Amygdala (tissue), 56 donors: ENCODE measurements at places on chromosomes 4 and X.

DNA sequence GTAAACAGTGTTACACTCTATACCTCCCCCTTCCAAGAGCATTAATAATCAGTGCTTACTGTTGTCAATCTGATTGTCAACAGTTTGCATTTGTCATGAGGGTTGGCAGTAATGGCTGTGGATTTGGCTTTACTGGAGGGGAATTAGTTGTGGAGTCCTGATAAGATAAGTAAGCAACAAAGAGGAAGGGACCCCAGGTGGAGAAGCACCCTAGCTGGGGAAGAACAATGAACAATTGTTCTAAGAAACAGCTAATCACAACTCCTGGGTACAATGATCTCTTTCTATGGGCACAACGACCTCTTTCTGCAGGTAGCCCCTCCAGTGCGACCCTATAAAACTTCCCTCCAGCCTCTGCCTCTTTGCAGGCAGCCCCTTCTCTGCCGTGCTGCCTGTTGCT lies 53.2 kb upstream of the CDKN2AIP start:
- DNase-seq, result no peak

DNA sequence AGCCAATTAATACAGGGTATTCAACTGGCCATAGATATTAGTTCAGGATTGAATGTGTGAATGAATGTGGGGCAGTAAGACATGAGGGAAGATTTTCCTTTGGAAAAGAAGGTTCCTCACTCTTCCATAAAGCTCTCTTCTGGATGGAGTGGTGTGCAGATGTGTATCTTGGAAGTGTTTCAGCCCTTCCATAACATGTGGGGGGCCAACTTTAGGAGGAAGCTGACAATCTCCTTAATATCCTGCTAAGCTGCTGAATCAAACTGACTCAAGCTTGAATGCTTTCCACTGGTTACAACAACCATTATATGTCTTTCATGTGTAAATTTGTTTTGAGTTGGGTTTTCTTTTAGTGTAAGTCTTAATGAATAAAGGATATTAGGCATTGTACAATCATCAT lies 40.3 kb downstream of the FANCB start:
- no peak for DNase-seq

- DNase-seq, result no peak
These were observed 52.7 kb downstream of the TMEM131L start for GRCh38 chr4:153518637-153519389.

GRCh38 chr4:10456260-10456594 lies 999 bp downstream of the ZNF518B start:
- no peak for DNase-seq

GRCh38 chrX:21738210-21738949 lies 19.5 kb downstream of the SMPX start:
- DNase-seq, result no peak

DNA sequence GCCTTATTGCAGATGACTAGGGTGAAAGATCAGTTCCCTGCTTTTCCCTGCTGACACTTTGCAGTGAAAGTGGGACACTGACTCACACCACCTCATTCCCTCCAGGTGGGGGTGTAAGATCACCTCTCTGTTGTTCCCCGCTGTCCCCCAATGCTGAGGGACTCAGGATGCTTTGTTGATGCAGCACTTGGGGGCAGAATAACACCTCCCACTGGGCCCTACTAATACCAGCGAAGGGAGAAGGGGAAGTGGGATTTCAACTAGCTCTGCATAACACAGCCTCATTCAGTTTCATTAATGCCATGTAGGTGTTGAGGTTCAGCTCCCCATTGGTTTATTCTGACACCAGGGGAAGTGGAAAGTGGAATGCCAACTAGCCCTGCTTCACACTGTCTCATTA lies 43.6 kb upstream of the IL1RAPL2 start:
- no peak for DNase-seq

GRCh38 chrX:18828832-18829404 lies 121.5 kb downstream of the PPEF1 start:
- no peak for DNase-seq

- no peak for DNase-seq
These were observed 213.1 kb upstream of the HDX start for GRCh38 chrX:84715315-84715714.

- no peak for DNase-seq
These were observed 64.2 kb upstream of the NHSL2 start for GRCh38 chrX:71846429-71846828.

DNA sequence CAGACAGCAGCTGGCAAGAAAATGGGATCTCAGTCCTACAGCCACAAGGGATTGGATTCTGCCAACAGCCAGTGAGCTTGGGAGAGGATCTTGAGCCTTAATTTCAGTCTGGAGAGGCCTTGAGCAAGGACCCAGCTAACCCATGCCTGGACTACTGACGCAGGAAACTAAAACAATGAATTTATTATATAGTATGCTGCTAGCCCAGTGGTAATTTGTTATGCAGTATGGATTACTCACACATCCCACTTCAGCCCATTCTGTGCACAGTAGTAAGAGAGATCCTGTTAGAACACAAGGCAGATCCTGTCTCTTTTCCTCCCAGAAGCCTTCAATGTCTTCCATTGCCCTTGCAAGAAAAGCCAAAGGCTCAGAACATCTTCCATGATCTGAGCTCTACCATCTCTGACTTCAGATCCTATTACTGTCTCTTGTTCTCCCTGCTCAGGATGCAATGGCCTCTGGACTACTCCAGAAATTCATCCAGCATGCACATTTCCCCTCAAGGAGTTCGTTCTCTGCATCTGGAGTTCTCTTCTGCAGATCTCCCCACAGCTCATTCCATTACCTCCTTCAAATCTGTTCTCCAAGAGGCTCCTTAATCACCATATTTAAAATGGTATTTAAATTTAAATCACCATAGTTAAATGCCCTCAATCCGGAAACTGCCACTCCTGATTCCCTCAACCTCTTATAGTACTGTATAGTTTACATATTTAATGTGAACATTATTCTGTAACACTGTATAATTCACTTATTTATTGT lies 27.6 kb downstream of the SMIM20 start:
- no peak for DNase-seq

DNA sequence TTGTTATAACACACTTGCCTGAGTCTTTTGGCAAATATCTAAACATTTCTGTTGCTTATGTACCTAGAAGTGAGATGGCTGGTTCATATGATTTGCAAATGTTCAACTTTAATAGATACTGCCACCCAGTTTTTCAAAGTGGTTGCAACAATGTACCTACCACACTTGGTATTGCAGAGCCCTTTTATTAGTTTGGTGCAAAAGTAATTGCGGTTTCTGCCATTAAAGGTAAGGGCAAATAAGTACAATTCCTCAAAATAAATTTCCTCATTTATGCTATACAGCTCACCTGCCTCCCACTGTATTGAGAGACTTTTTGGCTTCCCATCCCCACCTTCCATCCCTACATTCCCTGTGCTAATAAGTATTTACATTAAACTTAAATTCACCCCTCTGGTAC lies 47.7 kb upstream of the COL25A1 start:
- DNase-seq, result no peak
